Epithelial cell of proximal tubule (primary cell): ENCODE measurements at places on chromosomes 4 and X. TPM values are rescaled to one million over a fixed set of nuclear protein-coding genes. Genes with fewer than 3 reads are reported as not detected.

GAGE12J gene
- total RNA-seq = not detected in 2 replicates

LPAR4 gene
- 0.52 and 4.5 TPM in 2 replicates for total RNA-seq

REELD1 gene
- not detected in 2 replicates for total RNA-seq

MAP7D2 gene
- total RNA-seq = 1.4 and 2.2 TPM in 2 replicates

HELT gene
- total RNA-seq = not detected in 2 replicates

KCNE5 gene
- 0.43 TPM in 1 of 2 replicates, not detected in the other for total RNA-seq

TLR10 gene
- total RNA-seq = not detected in 2 replicates

SCML1 gene
- total RNA-seq = 4.4 and 6.8 TPM in 2 replicates

DMD gene
- total RNA-seq = 1.3 and 2.0 TPM in 2 replicates

TTC29 gene
- total RNA-seq = 2.5 TPM in 1 of 2 replicates, not detected in the other

GNRHR gene
- not detected in 2 replicates for total RNA-seq

HNRNPDL gene
- 248 and 283 TPM in 2 replicates for total RNA-seq

ASB11 gene
- not detected in 2 replicates for total RNA-seq

MEPE gene
- total RNA-seq = not detected in 2 replicates

GUCY1A1 gene
- 0.72 and 3.7 TPM in 2 replicates for total RNA-seq

DDX60 gene
- total RNA-seq = 4.6 and 16.7 TPM in 2 replicates

MAGEB2 gene
- total RNA-seq = not detected in 2 replicates

CLGN gene
- total RNA-seq = 7.7 and 8.1 TPM in 2 replicates

AFM gene
- total RNA-seq = not detected in 2 replicates

GSX2 gene
- total RNA-seq = not detected in 2 replicates

NSD2 gene
- 85.6 and 119 TPM in 2 replicates for total RNA-seq

POU3F4 gene
- under 0.01 TPM in 1 of 2 replicates, not detected in the other for total RNA-seq

SLC10A6 gene
- not detected in 2 replicates for total RNA-seq

OPHN1 gene
- 2.8 and 3.7 TPM in 2 replicates for total RNA-seq

CCDC160 gene
- total RNA-seq = 0.29 TPM in 1 of 2 replicates, not detected in the other

TENM3 gene
- 2.4 and 6.1 TPM in 2 replicates for total RNA-seq

SSX3 gene
- total RNA-seq = not detected in 2 replicates

TLR3 gene
- 4.7 and 5.5 TPM in 2 replicates for total RNA-seq

CLCN5 gene
- 3.3 and 5.6 TPM in 2 replicates for total RNA-seq

NLGN4X gene
- 0.69 and 1.6 TPM in 2 replicates for total RNA-seq

NIPAL1 gene
- total RNA-seq = 3.9 and 8.7 TPM in 2 replicates

SPIN2A gene
- 0.14 TPM in 1 of 2 replicates, not detected in the other for total RNA-seq

CT83 gene
- total RNA-seq = not detected in 2 replicates

SLC25A6 gene
- total RNA-seq = 348 and 372 TPM in 2 replicates

ADGRG4 gene
- not detected in 2 replicates for total RNA-seq
